ENCODE measurements at places on chromosomes 3 and 15.

DNA sequence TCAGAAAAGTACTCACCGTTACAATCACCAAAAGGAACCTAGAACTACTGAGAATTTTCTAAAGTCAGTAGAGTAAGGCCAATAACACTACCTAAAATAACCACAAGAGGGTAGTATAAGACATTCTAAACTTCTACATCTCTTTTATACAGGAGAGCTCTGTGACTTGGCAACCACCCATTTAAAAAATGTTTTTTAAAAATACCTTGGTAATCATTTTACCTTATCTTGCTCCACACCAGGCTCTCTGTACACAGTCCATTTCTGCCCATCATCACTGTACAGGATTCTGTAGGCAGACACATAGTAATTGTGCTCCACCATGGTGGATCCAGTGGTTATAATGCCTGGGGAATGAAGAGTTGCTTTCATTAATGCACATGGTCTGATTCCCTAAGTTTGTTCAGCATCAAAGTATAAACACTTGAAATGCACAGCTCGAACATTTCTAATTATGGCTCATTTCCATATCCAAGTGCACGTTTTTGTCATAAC is 54.5 kb downstream of the ST3GAL6 start:
- DNase-seq = peak; percentile 9

GRCh38 chr15:95600367-95600766 is 730.1 kb upstream of the NR2F2 start:
- no peak for DNase-seq

DNA sequence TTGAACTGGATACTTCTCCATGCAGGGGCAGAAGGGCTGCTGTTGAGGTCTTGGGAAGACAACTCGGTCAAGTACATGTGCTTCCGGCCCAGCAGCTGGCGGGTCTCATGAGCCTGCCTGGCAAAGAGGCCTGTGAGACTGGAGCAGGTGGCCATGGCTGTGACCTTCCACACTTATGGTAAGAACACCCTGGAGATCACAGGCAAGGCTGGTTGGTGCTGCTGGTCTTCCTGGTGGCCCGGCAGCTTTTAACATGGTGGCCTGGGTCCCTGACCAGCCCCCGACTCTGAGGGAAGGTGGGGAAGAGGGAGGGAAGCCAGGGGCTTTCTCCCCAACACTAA is 15.4 kb downstream of the CHRD start:
- DNase-seq = no peak

- no peak for DNase-seq
Measured at GRCh38 chr15:65069779-65070546, 2.2 kb upstream of the RASL12 start.

- no peak for DNase-seq
Measured at GRCh38 chr3:183375787-183376186, 52.6 kb downstream of the MCF2L2 start.

Data from DMS153 (cell line).